ENCODE measurements at places on chromosomes 5 and 9.

GRCh38 chr9:122180633-122181032 is 20.9 kb downstream of the MORN5 start:
- DNase-seq = no peak

GRCh38 chr5:73370095-73370494 is 78.5 kb downstream of the FOXD1 start:
- no peak for DNase-seq

- no peak for DNase-seq
These were observed 105.6 kb downstream of the NIPBL start for GRCh38 chr5:36982146-36982545.

GRCh38 chr5:145968970-145969713 is 32.8 kb downstream of the SH3RF2 start:
- DNase-seq = no peak

- no peak for DNase-seq
These were observed 13.5 kb downstream of the B4GALT1 start for GRCh38 chr9:33153666-33154065.

GRCh38 chr9:74645007-74645639 is 148.0 kb downstream of the RORB start:
- no peak for DNase-seq

DNA sequence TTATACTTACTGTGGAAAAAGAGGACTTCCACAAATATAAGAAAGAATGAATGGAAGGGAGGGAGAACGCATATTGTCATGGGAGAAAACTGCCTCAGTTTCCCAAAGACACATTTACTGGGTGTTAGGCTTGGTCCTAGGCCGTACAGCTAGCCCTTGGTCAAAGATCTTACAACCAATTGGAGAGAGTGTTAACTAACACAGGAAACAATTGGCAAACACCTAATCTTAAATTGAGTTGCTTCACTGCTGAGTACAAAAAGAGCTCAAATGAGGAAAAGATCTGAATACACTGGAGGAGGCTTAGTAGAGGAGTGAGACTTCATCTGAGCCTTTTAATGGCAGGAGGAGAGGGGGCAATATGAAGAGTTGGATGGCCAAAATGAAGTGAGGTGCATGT is 161.7 kb downstream of the GLIS3 start:
- no peak for DNase-seq

- no peak for DNase-seq
These were observed 612.9 kb downstream of the DNAH5 start for GRCh38 chr5:13331585-13331984.

GRCh38 chr5:149174847-149175234 is 33.5 kb downstream of the ABLIM3 start:
- DNase-seq = no peak
